Inflammatory macrophage treated with lipopolysaccharide for 1 hour (primary cell): ENCODE measurements at places on chromosomes 6 and 20.

GRCh38 chr6:8539453-8539852 is 104.1 kb upstream of the SLC35B3 start:
- DNase-seq = no peak

DNA sequence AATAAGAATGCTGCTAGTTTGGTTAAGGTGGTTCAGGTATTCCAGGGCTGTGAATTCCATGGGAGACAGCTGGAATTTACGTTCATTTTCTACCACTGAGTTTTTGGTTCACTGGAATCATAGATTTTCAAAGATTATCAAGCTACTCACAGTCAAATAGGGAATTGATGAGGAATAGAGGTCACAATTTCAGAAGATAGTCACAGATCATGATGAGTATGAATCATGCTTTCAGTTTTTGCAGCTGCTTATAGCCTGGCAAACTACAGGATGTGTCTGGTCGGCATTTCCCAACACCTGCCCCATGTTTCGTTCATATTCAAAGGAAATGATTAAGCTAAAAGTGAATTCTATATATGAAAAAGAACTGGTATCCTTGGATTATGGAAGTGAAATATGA is 58.7 kb downstream of the BCKDHB start:
- peak; percentile 27 for DNase-seq

GRCh38 chr20:54550776-54551396 is 75.5 kb downstream of the DOK5 start:
- DNase-seq = no peak

DNA sequence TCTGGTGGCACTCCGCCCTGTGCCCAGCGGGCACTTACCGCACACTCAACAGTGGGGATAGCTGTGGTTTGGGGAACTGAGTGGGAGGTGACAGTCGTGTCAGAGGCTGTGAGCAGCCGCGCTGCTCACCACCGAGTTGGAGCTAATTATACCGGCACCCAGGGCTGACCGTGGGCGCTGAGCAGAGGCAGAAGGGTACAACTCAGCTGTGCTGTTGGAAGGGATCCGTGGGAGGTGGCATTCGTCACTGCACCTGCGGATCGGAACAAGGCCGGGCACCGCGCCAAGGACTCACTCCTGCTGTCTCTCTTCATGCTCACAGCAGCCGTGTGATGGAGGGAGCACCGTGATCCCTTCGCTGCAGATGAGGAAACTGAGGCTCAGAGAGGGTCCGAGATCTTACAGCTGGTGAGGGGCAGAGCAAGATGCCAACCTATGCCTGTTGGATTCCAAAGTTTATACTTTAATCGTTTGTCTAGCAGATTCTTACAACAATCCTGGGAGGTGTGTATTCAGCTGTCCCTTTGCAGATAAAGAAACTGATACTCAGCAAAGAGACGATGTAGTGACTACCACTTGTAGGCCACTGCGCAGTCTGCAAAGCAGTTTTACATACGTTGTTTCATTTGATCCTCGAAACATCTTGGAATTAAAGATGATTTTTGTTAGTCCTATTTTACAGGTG is 713 bp upstream of the ELMO2 start:
- no peak for DNase-seq

DNA sequence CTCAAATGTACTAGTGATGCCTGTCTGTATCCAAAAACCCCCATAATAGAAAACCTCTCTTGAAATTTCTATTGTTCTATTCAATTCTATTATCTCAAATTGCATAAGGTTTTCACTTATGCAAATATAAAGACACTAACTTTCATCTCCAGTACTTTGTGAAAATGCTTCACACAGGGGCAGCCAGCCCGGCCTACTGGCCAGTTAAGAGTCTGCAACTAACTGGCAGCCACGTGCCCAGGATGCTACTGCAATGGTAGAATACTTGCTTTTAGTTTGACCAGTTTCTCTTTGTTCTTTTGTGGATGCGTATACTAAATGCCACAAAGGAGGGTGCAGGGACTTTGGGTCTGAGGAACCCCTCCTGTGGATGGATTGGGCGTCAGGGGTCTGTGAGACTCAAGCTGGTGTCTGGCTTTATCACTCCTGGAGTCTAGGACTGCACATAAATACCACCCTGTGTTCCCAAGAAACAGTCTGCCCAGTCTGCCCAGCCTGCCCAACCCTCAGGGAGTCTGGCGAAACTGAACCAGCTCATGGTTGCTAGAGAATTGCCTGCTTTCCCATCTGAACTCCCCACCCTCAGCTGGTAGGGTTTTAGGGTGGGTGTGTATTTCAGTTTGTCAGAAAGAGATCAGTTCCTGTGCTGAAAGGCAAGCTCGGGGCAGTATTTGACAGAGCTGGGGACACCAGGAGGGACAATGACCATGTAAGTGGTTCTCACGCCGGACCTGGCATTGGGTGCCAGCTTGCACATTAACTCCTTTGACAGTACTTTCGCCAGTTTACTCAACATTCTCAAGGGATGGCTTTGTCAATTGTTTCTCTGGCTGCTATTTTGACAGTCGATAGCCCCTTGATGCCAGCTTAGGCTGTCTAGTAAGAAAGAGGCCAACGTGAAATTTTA is 558.2 kb upstream of the JAG1 start:
- no peak for DNase-seq

- no peak for DNase-seq
Measured at GRCh38 chr6:120328521-120328920, 979.0 kb upstream of the MAN1A1 start.

GRCh38 chr6:101397199-101397598 is 3.7 kb downstream of the GRIK2 start:
- DNase-seq = no peak

DNA sequence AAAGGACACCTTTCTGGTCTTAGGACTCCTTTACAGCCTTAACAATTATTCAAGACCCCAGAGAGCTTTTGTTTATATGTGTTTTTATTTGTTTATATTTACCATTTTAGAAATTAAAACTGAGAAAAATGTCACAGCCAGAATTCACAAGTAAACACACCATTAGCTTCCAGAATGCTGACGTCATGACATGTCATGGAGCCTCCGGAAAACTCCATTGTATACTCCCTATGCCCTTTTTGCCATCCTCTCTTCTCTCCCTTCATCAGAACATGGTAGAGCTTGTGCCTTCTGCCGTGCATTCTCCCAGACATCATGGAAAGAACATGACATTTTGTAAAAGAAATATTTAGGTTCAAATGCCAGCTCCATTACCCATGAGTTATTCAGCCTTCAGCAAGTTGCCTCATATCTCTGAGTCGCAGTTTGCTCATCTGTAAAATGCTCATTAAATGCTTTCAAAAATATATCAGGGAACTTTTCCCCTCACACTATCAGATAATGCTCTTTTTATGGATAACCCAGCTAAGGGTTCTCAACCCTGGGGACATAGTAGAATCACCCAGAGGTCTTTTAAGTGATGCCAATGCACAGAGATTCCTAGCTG is 27.8 kb downstream of the TNFAIP3 start:
- no peak for DNase-seq

- DNase-seq = no peak
Measured at GRCh38 chr6:134647861-134648260, 302.0 kb downstream of the ALDH8A1 start.

- no peak for DNase-seq
Measured at GRCh38 chr6:42960243-42961019, at the start of gene GNMT. Gene GNMT, plus strand, starts transcription at chr6:42960754. Its CDS starts 14 bp downstream, at chr6:42960768.
